ENCODE measurements at places on chromosomes 3 and 15.

GRCh38 chr3:158313338-158313927 lies 203.5 kb downstream of the RSRC1 start:
- DNase-seq = peak; percentile 32

- no peak for DNase-seq
These were observed 132.3 kb downstream of the STAC start for GRCh38 chr3:36512555-36512954.

DNA sequence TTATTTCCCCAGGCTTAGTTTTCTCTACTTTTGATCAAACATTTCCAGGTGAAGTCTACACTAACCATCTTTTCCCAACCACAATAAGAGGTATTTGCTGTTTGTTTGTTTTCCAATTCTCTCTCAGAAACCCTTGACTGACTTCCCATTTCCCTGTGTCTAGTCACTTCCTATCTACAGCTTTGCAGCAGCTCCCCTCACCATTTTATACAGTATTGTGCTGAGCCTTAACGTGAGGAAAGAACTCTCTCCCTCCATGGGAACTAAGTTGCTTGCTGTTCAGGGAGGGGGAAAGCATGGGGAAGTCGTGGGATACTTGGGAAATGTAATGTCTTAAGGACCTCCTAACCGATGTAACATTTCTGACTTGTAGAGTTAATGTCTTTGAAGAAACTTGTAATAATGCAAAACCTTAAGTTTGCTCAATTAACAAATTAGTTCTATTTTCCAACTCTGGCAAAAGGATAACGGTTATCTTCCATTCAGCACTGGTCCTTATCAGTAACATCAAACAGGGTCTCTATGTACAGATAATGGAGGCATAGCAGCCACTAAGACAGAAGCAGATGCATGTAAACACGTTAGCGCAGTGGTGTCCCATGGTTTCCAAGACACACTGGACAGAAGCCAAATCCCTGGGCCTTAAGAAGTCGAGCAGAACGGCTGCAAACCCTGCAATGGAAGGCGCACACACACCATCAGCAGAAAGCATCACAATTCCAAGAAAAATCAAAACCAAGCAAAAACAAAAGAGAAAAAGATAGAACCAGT lies 39.7 kb downstream of the NPTN start:
- DNase-seq = no peak

DNA sequence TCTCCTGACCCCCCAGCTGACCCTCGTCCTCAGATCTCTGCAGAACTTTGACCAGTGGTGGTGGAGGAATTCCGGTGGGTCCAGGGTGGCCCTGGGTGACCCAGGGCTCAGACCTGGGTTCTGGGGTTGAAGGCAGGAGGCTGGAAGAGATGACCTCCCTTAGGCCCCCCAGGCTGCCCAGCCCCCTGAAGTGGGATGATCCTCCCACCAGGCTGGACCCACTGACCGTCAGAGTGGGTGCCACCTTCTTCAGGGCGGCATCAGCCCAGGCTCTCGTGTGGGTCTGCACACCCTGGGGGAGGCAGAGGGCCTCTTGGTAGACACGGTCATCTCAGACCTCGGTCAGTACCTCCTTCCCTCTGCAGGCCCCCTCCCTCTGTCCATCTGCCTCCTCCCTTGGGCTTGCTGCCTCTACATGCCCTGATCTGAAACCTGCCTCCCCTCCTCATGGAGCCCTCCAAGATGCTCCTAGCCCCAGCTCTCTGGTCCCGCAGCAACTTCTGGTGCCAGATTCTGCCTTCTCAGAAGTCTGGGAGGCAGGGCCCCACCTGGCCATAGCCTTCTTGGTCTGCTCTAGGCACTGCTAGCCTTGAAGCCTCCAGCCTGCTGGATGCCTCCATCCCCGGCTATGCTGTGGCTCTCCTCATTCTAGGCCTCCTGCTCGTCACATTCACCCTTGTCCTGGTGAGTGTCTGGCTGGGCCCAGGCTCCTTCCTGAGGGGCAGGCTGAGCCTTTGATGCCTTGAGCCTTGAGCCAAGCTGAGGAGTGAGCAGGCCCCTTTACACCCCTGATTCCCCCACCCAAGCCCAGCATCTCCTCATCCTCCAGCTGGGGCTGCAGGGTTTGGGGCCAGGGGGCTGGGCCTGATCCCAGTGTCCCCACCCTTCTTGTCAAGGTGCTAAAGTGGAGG lies 49.1 kb upstream of the CSPG4 start:
- no peak for DNase-seq

DNA sequence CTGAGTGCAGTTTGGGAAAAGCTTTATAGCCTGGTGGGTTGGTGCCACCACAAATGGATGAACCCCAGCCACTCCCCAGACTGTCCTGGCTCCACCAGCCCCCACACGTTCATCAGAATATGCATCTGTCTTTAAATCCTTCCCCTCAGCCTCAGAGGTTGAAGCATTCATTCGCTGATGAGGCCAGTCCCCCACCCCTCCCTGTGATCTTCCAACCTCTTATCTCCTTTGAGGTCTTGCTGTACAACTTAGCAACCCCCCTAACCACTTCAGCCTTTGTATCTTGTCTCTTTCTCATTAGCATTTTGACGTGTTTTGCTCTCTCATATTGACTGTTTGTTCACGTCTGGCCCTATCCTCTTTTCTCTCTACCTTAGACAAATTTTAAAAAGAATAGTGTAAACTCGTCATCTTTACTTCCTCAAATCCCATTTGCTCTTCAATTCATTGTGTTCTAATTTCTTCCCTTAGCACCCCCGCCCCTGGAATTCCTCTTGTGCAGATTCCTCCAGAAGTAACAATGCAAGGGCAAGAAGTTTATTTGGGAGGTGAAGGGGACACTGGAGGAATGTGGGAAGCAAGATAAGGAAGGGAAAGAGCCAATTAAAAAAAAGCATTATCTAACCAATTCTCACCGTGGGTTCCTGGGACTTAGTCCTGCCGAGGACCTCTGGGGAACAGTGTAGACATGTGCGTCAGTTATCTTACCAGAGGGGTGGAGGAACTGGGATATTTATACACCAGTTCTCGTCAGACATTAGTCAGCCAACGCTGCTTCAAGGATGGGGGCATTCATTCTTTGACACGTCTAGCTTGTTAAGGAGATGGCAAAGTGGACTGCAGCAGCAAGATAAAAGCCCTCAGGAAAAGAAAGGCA lies 38.6 kb downstream of the MOBP start:
- no peak for DNase-seq

GRCh38 chr3:51886447-51886846 lies 11.0 kb upstream of the IQCF5 start:
- no peak for DNase-seq

GRCh38 chr3:19934098-19934566 lies at the start of gene EFHB:
Gene EFHB, minus strand, starts transcription at chr3:19934217. Its CDS starts 199 bp downstream, at chr3:19934018.
- DNase-seq = no peak

DNA sequence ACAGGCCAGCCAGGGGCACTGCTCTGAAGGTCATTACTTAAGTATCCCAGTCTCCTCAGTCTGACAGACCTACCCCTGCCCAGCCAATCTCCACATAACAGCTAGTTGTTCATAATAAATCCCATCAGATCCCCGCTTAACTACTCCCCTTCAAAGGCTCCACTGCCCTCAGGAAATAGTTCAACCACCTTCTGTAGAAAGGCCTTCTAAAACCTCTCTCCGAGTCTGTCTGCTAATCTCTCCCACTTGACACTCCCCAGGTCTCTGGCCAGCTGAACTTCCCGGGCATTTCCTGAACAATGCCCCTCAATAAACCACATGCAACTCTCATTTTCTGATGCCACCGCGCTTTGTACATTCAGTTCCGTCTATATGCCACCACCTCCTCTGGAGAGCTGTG lies 6.0 kb downstream of the PRC1 start:
- DNase-seq = no peak

- DNase-seq = no peak
These were observed 97.7 kb downstream of the RPL39L start for GRCh38 chr3:187041362-187042307.

GRCh38 chr3:27184261-27184660 lies 184.9 kb downstream of the NEK10 start:
- DNase-seq = no peak

- no peak for DNase-seq
These were observed 326.2 kb downstream of the TUSC7 start for GRCh38 chr3:117035745-117036144.

DNA sequence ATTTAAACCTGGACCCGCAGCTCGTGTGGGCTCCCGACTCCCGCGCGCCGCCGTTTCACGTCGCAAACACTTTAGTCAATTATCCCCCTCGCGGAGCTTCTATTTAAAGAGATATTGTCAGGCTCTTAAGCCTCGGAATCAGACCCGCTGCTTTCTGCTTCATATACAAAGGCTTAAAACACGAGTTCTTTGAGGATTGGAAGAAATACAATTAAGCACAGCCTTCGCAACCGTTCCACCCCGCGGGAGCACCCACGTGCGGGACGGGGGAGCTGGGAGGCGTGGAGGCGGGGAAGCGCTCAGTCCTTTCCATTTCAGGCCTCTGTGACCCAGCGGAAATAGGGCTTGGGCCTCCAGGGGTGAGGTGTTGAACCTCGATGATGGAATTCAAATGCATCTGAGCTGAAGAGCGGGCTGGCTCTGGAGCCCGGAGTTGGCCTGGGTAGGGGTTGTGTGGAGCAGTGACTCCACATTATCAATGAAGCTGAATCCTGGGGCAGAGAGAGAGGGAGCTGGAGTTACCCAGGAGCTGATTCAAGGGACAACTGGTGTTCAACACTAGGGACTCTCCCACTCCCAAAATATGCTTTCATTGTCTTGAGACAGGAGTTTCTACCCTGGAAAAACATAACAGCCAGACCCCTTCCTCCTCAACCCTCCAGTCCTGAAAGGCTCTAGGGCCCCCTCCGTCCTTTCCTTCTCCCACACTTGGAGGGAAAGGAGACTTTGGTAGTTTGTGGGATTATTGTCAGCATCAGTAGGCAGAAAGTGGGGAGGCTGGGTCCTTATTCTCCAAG lies 2.4 kb downstream of the ANKRD63 start:
- no peak for DNase-seq

GRCh38 chr15:101175401-101175800 lies 76.4 kb downstream of the CHSY1 start:
- no peak for DNase-seq

DNA sequence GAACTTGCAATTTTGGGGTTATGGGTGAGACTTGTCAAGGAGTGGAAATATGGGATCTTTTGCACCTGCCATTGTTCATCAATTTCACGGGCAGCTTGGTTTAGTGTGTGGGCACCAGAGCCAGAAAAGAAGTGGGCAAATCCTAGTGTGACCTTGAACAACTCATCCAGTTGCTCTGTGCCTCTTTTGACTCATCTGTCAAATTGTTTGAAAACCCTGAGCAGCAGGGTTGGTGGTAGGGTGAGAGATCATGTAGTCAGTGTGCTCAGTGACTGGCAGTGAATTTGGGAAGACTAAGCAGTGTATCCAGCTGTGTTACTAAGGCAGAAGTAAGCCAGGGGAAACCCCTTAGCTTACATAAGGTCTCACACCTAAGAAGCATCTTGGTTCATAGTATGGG lies 293.0 kb upstream of the TRIM42 start:
- DNase-seq = no peak

GRCh38 chr3:194282436-194283122 lies 68.5 kb downstream of the CPN2 start:
- DNase-seq = no peak

DNA sequence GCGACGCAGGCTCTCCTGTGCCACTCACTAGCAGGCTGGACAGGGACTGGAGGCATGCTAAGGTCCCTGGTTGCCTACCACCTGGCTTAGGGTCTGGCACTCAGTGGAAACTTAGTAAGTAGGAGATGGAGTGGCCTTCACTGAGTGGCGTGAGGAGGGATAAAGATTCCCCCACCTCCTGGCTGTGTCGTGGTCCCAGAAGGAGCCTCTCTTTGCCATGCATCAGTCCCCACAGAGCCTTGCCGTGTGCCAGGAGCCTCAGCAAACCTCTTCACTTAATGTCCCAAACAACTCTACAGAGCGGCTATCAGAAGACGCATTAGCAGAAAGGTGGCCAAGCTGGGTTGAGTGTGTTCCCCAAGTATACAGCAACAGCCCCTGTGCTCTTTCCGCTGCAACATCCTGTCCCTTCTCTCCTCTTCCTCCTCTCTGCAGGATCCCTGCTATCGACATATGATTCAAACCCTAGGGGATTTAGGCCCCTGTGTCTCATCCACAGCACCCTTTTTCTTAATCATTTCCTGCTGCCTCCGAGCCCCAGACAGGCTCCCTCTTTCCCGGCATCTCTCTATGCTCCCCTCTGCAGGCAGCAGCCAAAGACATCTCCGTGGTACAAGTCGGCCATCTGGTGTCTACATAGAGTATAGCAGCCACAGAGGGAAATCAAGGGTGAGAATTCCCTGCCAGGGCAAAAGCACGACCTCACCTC lies 66.7 kb downstream of the SLC6A1 start:
- peak; percentile 69 for DNase-seq

DNA sequence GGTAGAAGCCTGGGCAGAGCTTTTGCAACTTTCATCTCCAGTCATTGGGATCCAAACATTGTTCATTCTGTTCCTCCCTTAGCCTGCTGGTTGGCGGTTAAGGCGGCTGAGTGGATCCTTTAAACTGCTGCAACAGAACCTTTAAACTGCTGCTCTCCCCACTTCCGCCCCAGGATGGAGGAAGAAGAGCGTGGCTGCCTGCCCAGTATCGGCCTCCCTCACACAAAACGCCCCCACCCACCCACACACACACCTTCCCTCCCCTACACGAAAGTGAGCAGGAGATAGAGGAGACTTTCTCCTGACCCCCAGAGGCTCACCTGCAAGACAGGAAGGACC lies 460 bp upstream of the ZMAT3 start:
- DNase-seq = peak; percentile 60

GRCh38 chr3:48934333-48934991 lies 15.8 kb downstream of the ARIH2 start:
- no peak for DNase-seq

- no peak for DNase-seq
These were observed 19.0 kb upstream of the ACOX2 start for GRCh38 chr3:58556001-58556400.

- DNase-seq = no peak
These were observed 523.1 kb downstream of the ROBO2 start for GRCh38 chr3:77563012-77563411.

DNA sequence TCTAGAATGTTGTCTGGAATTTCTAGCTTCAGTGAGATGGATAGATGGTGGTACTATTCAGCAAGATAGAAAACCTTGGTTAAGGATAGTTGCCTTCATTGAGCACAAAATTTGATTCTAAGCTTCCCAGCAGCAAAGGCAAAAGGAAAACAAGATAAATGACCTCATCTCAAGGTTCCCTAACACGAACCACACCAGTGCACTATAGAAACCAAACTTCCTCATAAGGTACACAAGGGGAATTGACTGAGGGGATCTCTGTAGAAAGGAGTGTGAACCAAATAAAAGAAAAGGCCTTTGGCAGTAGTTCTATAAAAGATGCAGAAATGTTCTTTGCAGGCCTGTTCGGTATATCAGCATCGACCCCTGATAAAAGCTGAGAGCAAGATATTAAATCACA lies 288.9 kb downstream of the SHQ1 start:
- no peak for DNase-seq

- DNase-seq = no peak
These were observed 31.6 kb upstream of the OR5K4 start for GRCh38 chr3:98322101-98322500.

GRCh38 chr3:122257644-122258364 lies 67.2 kb upstream of the CSTA start:
- no peak for DNase-seq

- DNase-seq = no peak
These were observed 107.8 kb downstream of the MYRIP start for GRCh38 chr3:39917065-39917773.

All from GM20000 (cell line).